ENCODE measurements at places on chromosomes 4 and X. TPM values are rescaled to one million over a fixed set of nuclear protein-coding genes. Genes with fewer than 3 reads are reported as not detected.

Gene SEC24D
- 26.6 TPM for total RNA-seq

Gene CSAG3
- total RNA-seq = not detected

DNA sequence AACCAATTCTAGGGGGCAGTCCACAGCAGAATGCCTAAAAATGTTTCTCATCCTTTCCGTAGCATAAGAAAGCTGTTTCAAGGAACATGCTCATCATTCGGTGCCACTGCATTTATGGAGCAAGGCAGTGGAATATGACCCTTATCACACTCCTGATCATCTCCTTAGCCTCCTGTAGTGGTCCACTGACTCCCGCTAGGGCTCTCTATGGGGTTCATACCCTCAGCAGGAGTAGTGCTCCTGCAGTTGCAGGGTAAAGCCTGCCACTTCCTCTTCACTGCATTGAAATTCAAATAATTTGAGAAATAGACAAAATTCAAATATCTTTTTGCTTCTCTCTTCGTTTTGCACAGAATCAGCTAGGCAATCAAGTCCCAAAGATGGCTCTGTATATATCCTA is 107.0 kb downstream of the NDST3 start:
- DNase-seq = no peak

Gene ENPEP
- not detected for total RNA-seq

DNA sequence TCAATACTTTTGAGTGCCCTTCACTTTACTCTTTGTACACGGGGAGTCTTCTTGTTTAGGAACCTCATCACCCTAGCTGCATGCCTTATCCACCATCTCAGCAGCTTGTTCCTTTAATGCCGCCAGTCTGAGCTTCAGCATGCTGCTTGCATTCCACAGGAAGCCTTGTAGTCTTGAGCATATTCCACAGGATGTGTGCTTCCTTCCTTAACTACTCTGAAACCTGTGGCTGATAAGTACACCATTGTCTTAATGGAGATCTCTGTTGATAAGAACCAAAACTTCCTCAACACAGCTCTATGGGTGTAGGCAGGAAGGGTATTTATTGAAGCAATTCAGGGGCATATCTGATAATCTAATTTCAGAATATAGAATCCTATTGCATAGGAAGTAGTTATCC is 24.4 kb upstream of the CCNI start:
- DNase-seq = no peak

Gene PNMA6E
- not detected for total RNA-seq

DNA sequence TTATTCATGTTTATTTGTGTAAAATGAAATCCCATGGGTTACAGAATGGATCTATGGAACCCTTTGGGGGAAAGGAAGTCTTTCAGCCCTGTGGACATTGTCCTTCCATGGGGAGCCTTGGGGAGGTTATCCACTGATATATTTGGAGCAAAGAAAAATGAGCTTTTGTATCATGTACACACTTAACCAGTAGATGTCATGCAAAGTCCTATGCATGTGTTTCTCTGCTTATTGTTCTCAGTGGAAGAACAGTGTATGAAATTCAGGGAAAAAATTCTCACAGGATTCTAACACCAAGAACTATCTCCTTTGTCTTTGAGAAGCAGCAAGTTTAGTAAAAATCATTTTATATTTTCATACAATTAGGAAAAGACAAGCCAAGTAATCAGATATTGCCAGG is 105.3 kb downstream of the DTHD1 start:
- DNase-seq = no peak

Gene GPC3
- total RNA-seq = not detected

GRCh38 chr4:156820931-156821330 is 150.7 kb downstream of the PDGFC start:
- DNase-seq = no peak

DNA sequence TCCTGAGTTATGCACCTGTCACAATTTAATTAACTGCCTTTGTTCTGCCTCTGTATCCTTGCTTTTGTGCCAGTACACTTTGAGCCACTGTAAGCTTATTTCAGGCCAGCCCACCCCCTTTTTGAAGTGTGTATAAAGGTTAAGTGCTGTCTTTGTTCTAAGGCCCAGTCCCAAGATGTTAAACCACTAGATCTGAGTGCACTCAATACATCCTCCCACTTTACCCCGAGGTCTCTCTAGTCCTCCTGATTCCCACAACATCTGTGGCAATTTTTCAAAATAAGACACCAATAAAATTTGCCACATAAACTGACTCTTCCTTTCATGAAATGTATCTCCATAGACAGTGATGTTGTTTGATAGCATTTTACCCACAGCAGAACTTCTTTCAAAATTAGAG is 124.1 kb upstream of the SPIN4 start:
- DNase-seq = no peak

DNA sequence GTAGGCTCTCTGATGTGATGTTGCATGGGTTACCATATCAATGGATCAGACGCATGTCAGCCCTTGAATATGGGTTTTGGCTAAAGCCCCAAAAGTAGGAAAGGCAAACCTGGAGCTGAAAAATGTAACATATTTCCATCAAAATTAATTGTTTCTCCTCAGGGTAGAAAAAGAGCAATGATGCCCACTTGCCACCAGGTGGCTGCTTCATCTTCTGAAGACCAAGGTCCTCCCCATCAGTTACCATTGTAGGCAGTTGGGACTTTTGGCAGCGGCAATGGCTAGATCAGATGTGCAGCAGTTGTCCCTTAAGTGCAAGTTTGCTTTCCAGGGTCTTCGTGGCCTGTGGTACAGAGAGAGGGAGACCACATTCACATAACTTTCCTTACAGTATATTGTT is 118.2 kb downstream of the NAF1 start:
- peak; percentile 69 for DNase-seq

DNA sequence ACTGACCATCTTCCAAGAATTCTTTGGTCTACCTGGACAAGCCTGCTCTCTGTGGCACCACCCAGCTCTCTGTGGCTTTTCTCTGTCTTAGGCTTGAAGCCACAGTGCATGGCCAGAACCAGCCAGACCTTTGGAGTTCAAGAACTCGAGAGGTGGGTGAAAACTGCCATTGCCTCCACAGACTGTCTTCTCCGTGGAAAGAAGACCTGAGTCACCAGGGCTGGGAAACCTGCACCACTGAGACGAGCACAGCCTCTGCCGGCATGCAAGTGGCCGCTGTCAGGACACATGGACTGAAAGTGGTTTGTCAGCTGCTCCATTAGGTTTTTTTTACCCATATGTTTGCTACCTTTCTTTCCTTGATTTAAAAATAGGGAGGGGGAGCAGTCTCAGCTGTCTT is 74.5 kb downstream of the MGST2 start:
- DNase-seq = peak; percentile 1

DNA sequence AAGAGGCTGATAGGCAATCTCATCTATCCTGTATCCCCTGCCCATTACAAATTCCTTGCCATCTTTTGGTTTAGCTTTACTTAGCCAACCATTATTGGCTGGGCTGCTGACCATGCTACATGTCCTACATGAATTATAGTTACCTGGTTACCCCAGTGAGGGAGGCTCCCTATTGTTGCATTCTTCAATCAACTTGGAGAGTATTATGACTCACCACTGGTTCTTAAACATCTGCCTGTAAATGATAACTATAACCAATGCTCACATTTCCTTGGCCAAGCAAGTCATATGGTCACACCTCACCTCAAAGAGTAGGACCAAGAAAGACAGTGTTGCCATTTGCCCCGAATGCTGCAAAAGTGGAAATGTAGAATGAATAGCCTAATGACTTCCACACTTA is 297.6 kb downstream of the IL15 start:
- no peak for DNase-seq

DNA sequence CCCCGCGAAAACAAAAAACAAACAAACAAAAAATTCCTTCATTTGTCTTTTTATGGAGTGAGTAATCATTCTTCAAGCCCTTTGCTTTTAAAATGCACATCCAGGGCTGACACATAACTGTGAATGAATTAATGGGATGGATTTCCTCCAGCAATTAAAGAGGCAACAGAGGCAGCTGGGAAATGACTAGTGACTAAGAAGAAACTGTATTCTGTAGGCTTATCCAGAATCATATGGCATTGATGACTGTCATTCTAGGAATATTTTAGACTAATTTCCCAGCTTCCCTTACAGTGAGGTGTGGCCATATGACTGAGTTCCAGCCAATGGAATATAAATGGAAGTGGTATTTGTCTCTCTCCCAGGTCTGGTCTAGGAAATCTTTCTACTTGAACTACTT is 46.8 kb upstream of the PDE5A start:
- DNase-seq = no peak

Gene FAT4
- 5.6 TPM for total RNA-seq

- no peak for DNase-seq
These were observed 315.4 kb upstream of the GRIA3 start for GRCh38 chrX:122868631-122869030.

All from MG63 (cell line).